ENCODE measurements at places on chromosomes 6 and 20. TPM values are rescaled to one million over a fixed set of nuclear protein-coding genes. Genes with fewer than 3 reads are reported as not detected.

SIRPD gene
- not detected for total RNA-seq

SYCP2 gene
- 2.7 TPM for total RNA-seq

HTR1B gene
- total RNA-seq: 0.22 TPM

CST3 gene
- 120 TPM for total RNA-seq

PRND gene
- not detected for total RNA-seq

MSH5 gene
- 12.3 TPM for total RNA-seq

CFAP206 gene
- 1.2 TPM for total RNA-seq

WFDC5 gene
- total RNA-seq: not detected

BTN1A1 gene
- not detected for total RNA-seq

KCNK5 gene
- total RNA-seq: 0.76 TPM

BEND6 gene
- 33.3 TPM for total RNA-seq

AGPAT4 gene
- total RNA-seq: 23.2 TPM

METTL24 gene
- total RNA-seq: 0.97 TPM

DDO gene
- 4.9 TPM for total RNA-seq

TNFRSF6B gene
- total RNA-seq: 5.4 TPM

PNPLA1 gene
- not detected for total RNA-seq

KCNQ5 gene
- 55.2 TPM for total RNA-seq

PRPH2 gene
- 2.5 TPM for total RNA-seq

ZC2HC1B gene
- 0.26 TPM for total RNA-seq

MUC22 gene
- not detected for total RNA-seq

RAB44 gene
- total RNA-seq: 0.13 TPM
